CD8-positive, alpha-beta memory T cell (primary cell): ENCODE measurements at places on chromosomes 5 and 9.

DNA sequence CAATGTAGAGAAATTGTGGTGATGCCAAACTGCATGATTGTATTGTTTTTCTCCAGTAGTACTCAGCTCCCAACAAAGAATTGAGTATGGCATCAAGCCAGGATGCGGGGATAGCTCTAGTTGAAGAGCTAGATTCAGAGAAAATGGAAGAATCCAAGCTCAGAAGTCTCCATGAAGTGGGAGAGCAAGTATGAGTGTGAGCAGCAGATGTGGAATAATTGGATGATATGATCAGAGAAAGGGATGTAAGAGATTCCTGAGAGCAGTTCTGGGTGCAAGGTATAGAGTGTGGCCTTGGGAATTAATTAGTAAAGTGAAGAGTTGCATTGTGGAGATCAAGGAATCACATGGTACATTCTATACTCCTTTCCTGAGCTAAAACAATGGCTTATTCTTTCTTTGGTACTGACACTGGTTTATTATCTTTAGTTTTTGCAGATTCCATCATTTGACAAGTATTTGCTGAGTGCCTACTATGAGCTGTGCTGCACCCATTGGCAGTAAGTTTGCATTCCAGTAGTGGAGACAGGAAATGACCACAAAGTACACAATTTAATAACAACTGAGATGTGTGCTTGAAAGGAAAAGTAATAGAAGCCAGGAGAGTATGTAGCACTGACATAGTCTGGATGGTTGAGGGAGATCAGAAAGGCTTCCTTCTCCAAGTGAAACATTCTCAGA is 177.1 kb downstream of the CPLANE1 start:
- no peak for DNase-seq

GRCh38 chr5:40288800-40289485 is 390.8 kb upstream of the PTGER4 start:
- no peak for DNase-seq

GRCh38 chr5:179222246-179223017 is 122.8 kb downstream of the ADAMTS2 start:
- DNase-seq: no peak

DNA sequence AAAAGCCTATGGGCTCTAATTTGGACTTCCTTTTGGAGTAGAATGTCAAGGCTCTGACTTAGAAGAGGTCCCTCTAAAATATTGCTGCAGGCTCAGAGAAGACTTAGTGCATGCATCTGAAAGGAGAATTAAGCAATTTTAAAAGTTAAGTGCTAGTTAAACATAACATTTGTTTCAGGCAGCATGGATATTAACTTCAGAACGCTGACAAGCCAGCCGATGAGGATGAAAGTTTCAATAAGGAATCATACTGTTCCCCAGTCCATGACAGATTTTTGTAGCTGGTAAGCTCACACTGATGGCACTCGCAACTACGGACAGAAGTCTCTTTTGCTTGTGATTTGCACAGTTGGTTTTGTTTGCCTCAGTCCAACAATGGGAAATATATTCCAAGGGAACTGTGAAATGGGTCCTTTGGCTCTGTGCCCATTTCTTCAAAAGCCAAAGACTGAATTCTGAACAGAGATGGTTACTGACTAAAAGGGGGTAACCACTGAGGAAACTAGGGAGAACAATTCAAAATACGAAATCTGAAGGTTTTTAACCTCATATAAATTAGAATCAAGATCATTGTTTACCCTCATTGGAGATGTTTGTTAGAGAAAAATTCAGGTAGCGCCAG is 47.6 kb downstream of the DCP2 start:
- no peak for DNase-seq

GRCh38 chr5:129244478-129244877 is 149.9 kb downstream of the ISOC1 start:
- no peak for DNase-seq

DNA sequence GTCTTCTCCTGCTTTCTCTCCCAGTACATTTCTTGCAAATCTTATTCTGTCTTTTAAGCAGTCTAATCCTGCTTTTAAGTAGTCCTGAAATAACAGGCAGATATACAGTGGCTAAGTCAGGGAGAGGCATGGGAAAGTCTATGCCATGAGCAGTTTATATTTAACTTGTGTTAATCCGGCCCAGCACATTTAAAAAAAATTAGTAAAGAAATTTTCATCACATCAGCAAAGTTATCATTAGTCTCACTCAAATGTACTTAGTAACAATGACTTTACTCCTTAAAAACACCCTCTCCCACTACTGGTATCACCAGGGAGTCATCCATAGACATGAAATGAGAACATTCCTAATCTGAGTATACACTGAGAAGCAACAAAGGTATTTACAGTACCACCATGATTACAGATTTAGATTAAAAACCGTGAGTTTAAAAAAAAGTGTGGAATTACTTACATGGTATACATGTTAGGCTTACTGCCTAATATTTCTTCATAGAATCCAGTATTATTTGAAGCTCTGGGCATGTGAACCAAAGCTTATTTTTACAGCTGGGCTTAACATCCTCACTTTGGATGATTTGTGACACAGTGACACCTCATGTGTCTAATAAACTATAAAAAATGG is 75.9 kb upstream of the DAB2 start:
- no peak for DNase-seq

- no peak for DNase-seq
Observed at GRCh38 chr5:137736496-137736895, 607 bp upstream of the KLHL3 start.

GRCh38 chr5:9222054-9222976 is 323.6 kb downstream of the SEMA5A start:
- no peak for DNase-seq

GRCh38 chr5:175821790-175822211 is 49.6 kb upstream of the CPLX2 start:
- no peak for DNase-seq

GRCh38 chr9:133892193-133892920 is 99.8 kb downstream of the VAV2 start:
- DNase-seq: no peak

- no peak for DNase-seq
Observed at GRCh38 chr5:156241266-156241665, 85.7 kb upstream of the SGCD start.

DNA sequence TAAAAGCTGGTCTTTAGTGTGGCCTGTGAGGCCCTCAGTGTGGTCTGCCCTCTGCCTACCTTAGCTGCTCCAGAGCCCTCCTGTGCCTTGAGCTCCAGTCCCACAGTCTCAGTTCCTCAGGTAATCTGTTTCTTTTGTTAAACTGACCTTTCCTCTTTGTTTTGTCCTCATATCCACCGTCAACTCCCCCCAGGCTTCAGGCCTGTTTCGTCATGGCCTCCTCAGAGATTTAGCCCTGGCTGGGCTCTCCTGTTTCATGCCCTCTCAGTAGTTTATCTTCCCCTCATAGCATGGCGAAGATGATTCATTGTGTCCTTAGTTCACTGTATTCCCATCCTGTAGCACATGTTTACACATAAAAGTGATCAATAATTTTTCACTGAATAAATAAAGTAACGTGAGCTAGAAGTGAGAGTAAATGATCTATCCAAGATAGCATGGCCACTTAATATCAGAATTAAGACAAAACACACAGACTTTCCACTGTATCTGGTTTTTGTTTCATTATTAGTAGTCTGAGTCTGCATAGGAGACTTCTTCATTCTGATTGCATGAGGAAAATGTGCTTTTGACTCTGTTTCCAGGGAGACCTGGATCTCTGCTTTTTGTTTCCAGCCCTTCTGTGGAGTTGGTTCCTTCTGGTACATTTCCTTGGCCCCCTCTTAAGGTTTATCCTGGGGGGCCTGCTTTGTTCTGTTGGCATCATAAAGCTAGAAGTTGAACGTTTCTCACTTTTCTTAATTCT is 70.5 kb downstream of the SNX24 start:
- no peak for DNase-seq

- DNase-seq: no peak
Observed at GRCh38 chr5:36206913-36207312, 34.8 kb downstream of the NADK2 start.

- DNase-seq: no peak
Observed at GRCh38 chr5:17185773-17186172, 31.7 kb upstream of the BASP1 start.

- no peak for DNase-seq
Observed at GRCh38 chr9:134575103-134575900, 66.3 kb upstream of the COL5A1 start.

GRCh38 chr9:104895572-104895971 is 32.4 kb downstream of the ABCA1 start:
- no peak for DNase-seq

GRCh38 chr5:107948377-107948776 is 277.6 kb upstream of the EFNA5 start:
- no peak for DNase-seq

- DNase-seq: no peak
Observed at GRCh38 chr5:15702102-15702501, 202.1 kb downstream of the FBXL7 start.

DNA sequence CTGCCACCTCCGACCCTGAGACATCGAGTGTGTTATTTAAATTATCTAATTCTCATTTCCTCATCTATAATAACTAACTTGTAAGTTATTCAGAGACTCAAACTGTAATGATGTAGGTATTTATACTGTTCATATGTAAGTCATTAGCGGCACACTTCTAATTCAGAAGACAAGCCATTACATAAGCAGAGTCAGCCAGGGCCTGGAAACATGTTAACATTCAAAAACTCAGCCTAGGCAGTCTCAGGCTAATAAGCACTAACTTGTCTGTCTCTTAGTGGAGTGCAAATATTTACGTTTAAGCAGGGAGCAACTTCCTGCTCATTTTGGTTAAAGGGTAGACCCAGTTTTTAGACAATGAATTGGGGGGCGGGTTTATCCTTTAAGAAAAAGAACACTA is 598.4 kb downstream of the ACTL7B start:
- DNase-seq: no peak

DNA sequence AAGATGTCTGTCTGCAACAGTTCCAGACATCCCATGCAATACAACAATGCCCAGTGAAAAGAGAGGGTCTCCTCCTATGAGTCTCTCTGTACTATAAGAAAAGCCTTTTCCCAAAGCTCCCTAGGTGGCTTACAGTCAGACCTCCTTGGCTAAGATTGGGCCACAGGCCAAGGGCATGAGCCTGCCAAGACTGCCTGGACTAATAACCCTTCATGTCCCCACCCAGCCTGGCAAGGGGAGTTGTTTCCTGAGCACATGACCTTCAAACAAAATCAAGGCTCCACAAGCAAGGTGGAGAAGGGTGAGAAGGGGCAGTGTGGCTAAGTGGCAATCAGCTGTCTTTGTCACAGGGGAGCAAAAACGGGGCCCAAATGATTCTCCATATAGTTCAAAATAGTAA is 75.6 kb upstream of the ZSWIM6 start:
- no peak for DNase-seq

DNA sequence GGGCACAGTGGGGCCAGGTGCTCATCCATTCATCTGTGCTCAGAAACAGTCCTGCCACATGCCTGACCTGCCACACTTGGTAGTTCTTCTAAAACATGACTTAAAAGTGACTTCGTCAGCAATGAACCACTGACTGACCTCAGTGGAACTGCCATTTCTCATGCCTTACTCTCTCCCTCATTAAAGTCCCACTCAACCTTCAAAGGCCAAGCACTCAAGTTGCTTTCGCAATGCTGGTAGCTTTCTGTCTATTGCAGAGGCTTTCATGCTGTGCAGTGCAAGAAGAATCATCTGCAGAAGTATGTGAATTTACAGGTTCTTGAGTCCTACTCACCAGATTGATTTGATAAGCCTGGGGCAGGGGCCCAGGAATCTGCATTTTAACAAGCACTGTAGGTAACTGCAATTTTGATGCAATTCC is 23.9 kb downstream of the B4GALT1 start:
- no peak for DNase-seq

DNA sequence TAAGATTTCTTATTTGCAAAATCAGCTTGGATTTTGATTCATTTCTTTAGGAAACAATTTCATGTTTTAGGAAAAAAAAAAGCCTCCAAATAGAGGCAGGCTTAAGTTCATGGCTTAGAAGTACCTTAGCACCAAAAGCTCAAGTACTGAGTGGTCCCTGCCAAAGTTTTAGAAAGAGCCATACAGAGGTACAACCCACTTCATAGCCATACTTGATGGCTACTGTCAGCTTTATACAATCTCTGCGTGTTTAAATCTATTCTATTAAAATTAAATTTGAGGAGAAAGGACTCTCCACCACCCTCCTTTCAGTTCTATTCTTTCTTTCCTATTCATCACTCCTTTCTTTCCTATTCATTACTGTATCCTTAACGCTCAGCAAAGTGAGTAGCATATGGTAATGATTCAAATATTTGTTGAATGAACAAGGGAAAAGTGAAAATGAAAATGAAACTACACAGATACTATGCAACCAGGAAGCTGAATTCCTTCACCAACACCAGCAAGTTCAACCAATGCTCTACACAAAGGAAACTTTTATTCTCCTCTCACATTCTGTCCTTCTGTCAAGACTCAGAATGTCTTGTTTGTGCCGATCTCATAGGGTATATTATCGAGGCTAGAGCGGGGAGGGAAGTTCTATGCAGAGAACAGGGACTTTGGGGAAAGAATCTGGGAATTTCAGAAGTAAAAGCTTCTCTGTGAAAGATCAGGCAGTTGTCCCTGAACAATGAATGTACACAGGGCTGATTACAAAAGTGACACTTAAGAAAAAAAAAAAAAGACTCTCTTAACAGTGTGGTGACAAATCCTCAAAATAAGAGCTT is 138.6 kb upstream of the SPEF2 start:
- peak; percentile 11 for DNase-seq

DNA sequence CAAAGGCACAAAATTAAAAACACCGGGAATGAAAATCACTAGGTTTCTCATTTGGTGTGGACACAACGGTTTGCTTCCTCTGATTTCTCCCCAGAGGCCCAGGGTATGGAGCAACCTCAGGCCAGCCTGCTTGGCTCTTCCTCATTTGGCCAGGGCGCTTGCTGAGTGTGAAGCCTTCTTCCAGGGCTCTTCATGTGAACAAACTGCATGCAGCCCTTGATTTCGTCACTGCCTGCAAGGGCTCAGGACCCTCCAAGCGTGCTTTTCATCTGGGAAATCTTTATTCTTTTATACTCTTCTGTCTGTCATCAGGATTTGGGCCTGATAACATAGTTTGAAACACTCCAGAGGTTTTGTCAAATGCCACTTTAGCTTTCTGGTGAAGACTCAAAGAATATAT is 122.6 kb upstream of the KLF4 start:
- DNase-seq: no peak

GRCh38 chr9:125600194-125600593 is 106.8 kb downstream of the MAPKAP1 start:
- no peak for DNase-seq

GRCh38 chr5:17187011-17187785 is 30.2 kb upstream of the BASP1 start:
- no peak for DNase-seq

GRCh38 chr9:134477342-134477925 is 151.2 kb downstream of the RXRA start:
- no peak for DNase-seq

DNA sequence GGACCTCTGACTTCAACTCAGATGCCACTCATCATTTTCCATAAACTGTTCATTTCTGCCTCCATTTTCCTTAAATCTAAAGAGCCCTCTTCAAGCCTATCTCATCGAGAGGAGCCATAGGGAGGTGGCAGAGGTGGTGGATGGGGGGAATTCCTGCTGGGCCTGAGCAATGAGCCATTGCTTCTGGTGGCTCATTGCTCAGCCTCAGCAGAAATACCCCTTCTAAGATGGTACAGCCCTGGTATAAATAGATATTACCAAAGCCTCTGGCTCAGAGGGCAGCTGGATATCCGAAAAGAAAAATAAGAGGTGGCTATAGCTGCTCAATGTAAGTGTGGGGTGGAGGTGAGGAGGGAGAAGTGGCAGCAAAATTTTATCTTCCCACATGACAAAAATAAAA is 313.5 kb downstream of the CAAP1 start:
- DNase-seq: no peak

- no peak for DNase-seq
Observed at GRCh38 chr5:177982072-177982727, 13.8 kb downstream of the PROP1 start.

GRCh38 chr9:34507556-34507955 is 15.2 kb downstream of the ENHO start:
- no peak for DNase-seq
